Hindlimb muscle (tissue), 1 donor: ENCODE measurements at places on chromosomes 13 and 19. TPM values are rescaled to one million over a fixed set of nuclear protein-coding genes. Genes with fewer than 3 reads are reported as not detected.

DNA sequence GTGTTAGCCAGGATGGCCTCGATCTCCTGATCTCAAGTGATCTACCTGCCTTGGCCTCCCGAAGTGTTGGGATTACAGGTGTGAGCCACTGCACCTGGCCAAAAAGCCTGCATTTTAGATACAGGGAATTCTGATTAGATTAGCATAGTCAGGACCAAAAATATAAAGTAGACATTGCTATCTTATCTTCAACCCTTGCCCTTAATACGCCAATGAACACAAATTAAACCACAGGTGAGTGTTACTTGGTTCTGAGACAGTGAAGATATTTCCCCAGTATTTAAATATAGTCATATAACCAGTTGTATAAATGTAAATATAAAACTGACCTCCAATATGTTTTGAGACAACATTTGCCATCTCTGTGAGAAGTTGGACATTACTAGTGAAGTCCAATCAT lies 52.1 kb upstream of the STK24 start:
- DNase-seq: no peak

GRCh38 chr19:14006766-14007562 lies 844 bp upstream of the RFX1 start:
- DNase-seq: no peak

DNA sequence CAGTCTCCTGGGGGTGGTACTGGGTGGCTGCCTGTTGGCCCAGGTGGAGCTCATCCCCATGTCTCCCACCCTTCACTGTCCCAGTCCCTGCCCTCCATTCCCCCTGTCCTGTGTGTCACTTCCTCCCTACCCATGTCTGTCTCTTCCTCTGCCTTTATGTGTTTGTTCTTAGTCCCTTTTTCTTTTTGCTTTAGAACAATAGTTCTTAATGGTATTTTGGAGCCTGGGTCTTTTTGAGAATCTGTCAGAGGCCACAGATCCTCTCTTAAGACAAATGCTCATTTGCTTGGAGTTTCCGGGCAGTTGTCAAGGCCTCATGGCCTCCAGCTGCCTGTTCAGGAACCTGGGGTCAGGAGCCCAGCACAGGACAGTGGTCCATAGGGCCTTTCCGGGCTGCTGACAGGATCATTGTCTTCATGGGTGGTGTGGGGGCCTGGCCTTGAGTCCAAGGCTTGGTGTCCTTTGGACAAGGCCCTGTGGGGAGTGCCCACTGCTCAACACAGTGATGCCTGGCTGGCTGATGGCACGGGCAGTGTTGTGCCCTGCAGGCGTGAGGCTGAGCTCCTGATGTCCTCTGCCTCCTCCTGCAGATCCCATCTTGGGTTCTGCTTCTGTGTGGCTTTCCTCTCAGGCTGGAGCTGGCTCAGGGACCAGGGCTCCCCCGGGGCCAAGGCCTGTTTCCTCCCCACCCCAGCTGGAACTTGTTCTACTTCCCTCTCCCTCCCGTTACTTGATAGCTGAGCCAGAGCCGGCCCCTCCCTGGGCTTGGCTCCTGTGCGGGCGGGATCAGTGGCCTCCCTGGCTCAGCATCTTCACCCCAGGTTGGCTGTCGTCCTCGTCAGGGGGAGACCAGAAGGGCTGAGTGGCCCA lies 3.5 kb downstream of the EGLN2 start:
- no peak for DNase-seq

- no peak for DNase-seq
Measured at GRCh38 chr13:100476963-100477362, 111.6 kb downstream of the GGACT start.

GRCh38 chr13:41144576-41144975 lies 12.0 kb upstream of the KBTBD6 start:
- no peak for DNase-seq

GRCh38 chr13:53694814-53695532 lies 666.4 kb downstream of the OLFM4 start:
- no peak for DNase-seq

- DNase-seq: no peak
Measured at GRCh38 chr13:43544011-43544410, 242.8 kb downstream of the ENOX1 start.

DNA sequence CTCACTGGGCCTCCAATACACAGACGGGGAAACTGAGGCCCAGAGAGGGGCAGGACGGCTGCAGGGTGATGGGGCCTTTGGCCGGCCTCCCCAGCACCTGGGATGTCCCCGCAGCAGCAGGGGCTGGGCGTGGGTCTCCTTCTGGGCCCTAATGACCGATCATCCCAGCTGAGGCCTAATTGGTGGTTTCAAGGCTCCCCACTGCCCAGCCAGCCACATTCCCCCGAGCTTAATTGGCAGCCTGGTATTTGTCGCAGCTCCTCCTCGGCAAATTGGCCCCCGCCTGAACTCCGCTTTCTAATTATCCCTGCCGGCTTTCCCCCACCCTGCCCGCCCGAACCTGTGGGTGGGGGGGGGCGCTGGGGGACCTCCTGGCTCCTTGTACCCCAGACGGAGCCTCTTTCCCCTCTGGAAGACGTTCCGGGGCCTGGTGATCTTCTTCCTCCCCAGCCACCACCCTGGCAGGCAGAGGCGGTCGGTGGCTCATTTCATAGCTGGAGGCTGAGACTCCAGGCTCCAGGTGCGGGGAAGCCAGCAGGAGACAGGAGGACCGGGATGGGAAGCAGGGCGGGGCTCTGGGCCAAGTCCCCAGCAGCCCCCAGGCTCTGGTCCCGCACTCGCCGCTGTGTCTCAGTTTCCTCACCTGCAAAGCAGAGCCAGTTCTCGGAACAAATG lies 27.2 kb upstream of the WDR18 start:
- DNase-seq: no peak

The SERPINE3 gene
- 0.14 TPM for polyA plus RNA-seq

The SHISA2 gene
- polyA plus RNA-seq: 82.8 TPM

The FCER2 gene
- 0.65 TPM for polyA plus RNA-seq

The CABP5 gene
- polyA plus RNA-seq: not detected

The TLE6 gene
- polyA plus RNA-seq: 0.74 TPM
